Umbilical cord (tissue), 2 donors: ENCODE measurements at places on chromosomes 16 and 17.
A peak's percentile ranks its signal among the peaks of the same experiment; 100 is the strongest.

GRCh38 chr17:71505200-71505599, 615.6 kb upstream of the SOX9 start:
- peak; percentile 56 for DNase-seq

DNA sequence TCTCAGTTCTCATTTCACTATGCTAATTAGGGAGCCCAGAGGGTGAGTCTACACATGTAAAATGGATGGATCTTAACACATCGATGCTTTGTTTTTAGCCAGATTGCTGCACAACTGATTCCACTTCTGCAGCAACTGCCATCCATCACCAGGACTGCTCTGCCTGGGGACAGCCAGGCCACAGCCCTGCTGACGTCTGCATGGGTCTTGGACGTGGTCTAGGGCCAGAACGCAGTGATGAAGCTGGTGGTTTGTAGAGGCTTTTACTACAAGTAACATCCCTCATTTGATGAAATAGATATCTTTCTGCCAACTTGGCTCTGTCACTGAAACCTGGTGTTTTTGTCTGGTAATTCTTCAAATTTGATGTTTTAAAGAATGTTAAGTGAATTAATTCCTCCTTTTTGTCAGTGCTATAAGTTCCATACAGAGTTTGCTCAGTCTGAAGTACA, 50.6 kb downstream of the MARCHF10 start:
- no peak for DNase-seq

GRCh38 chr17:2136241-2136640, 81.3 kb downstream of the HIC1 start:
- DNase-seq, result no peak

GRCh38 chr16:78108451-78108850, 9.0 kb downstream of the WWOX start:
- no peak for DNase-seq

DNA sequence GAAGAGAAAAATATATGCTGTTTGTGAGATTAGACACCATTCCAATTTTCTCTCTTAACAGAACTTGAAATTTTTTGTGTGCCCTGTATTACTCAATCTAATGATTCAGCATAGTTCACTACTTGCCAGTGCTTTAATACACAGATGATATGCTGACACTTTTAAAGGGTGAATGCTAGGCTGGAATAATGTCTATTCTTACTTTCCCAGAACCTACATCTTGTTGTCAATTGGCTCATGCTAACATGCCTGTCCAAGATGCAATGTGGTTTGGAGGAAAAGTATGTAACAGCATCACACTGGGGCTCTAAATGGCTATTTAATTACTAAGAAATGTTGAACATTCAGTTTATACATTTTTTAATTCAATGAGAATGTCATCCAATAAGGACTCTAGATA, 7.6 kb upstream of the MAP2K6 start:
- DNase-seq, result no peak
